ENCODE measurements at places on chromosomes 4 and X. TPM values are rescaled to one million over a fixed set of nuclear protein-coding genes. Genes with fewer than 3 reads are reported as not detected.

DNA sequence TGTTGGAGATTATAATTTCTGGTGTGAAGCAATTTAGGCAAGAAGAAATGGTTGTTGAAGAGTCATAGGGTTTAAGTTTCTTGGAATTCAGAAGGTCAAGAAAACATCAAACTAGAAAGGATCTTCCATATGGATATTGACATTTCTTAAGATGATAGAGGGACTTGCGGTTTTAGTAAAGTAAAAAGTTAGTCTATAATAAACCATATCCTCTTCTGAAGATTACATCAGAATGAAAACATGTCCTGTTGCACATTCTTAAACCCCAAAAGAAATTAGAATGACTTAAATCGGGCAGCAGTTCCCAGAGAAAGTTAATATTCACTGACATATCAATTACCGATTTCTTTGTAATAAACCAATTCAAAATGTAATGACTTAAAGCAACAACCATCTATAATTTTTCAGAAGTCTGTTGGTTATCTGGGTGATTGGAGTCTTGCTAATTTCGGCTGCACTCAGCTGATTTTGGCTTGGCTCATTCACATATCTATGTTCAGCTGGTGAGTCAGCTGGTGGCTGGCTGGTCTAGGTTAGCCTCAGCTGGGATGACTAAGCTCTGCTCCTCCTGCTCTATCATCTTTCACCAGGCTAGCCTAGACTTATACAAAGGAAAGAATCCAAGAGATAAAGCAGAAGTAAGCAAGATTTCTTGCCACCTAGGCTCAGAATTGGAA, 24.4 kb upstream of the DYNLT3 start:
- no peak for DNase-seq

DNA sequence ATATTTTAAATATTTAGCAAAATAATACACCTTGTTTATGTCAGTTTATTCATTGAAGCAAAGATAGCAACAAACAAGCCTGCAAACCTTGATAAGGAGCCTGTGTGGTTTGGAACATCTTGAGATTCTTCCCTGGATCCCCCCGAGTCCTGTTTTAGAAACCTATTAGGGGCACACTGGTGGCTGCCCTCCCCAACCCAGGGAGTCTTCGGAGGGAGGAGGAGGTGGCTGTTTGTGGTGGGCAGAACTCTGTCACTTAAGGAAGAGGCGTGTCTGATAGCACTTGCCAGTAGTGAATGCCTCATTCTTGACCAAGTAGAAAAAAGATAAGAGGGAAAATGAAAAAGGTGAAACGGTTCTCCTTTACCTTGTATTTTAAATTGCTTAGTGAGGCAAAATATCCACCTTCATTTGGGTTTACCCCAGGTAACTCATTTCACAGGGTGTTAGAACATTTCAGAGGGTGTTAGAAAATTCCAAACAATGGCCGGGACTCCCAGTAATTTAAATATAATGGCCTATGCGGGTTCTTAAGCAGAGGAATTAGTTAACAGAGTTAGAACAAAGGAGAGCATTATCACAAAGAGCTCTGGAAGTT, 10.4 kb downstream of the KIT start:
- DNase-seq, result no peak

DNA sequence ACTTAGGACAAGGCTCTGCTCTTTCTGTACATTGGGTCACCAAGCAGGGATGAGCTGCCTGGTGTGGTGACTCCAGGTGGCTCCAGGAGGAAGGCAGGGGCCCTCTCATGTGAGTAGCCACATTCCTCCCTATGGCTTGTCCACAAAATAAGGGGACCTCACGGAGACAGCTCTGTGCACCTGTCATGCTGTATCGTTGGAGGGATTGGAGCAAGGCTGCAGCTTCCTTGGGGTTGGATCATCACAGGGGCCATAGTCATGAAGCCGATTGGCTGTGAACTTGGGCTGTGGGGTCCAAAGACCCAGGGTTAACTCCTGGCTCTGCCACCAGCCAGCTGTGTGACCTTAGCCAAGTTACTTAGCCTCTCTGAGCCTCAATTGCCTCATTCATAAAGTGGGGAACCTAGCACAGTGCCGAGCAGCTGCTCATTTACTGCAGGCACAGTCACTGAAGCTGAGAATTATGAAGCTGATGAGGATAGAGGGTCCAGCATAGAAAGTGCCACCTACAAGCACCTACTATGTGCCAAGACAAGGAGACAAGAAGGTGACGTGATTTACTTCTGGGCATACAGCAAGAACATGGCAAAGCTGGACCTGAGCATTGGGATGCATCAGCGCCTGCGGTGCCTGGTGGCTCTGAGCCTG, 11.8 kb upstream of the KIAA0232 start:
- DNase-seq, result no peak

- no peak for DNase-seq
These were observed 229.9 kb upstream of the AFF2 start for GRCh38 chrX:148270499-148270898.

GRCh38 chr4:109649872-109650271, 53.4 kb downstream of the CASP6 start:
- DNase-seq, result no peak

DNA sequence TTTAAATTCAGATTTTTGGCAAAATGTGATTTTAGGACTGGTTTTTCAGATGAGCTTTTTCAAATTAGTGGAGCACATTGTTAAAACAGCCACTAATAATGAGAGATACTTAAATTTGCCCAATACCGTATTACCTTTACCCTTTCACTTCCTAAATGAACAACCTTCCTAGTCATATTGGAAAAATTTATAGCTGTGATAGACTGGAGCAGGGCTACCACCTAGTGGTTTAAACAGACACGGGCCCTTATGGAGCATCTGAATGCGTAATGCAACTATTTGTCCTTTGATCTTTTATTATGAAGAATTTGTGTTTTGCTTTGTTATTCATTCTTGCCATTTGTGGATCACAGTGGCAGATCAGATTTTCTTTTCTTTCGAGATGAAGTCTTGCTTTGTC, 72.7 kb downstream of the KDM6A start:
- peak; percentile 15 for DNase-seq

- no peak for DNase-seq
These were observed 6.3 kb downstream of the AREG start for GRCh38 chr4:74451214-74451661.

Gene RHOH
- 3.6 TPM for polyA plus RNA-seq
